A673 (cell line): ENCODE measurements at places on chromosomes 2 and 18.
A peak's percentile ranks its signal among the peaks of the same experiment; 100 is the strongest.

DNA sequence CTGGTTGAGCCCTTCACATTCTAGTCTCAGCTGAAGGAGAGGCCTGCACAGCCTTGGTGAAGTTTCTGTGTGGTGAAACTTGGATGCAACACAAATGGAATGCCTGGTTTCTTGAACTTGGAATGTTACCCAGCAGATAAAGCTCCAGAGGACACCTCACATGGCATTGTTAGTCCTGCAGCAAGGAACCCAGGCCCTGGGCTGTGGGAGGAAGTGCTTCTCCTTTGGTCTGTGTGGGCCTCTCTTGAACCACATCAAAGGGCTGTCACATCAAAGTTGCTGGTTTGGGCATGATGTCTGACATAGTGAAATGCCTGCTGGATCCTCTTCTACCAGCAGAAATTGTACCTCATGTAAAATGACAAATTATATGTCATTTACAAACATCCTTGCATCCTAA lies 198.5 kb downstream of the FHOD3 start:
- no peak for DNase-seq

DNA sequence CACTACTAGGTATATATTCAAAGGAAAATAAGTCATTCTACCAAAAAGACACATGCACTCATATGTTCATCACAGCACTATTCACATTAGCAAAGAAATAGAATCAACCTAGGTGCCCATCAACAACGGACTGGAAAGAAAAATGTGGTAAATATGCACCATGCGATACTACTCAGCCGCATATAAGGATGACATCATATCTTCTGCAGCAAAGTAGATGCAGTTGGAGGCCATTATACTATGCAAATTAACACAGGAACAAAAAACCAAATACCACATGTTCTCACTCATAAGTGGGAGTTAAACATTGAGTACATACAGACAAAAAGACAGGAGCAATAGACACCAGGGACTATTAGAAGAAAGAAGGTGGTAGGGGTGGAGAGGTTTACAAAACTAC lies 412.1 kb upstream of the CWC22 start:
- no peak for DNase-seq

- DNase-seq, result no peak
These were observed 425 bp downstream of the ASB3 start for GRCh38 chr2:53786352-53786704.

DNA sequence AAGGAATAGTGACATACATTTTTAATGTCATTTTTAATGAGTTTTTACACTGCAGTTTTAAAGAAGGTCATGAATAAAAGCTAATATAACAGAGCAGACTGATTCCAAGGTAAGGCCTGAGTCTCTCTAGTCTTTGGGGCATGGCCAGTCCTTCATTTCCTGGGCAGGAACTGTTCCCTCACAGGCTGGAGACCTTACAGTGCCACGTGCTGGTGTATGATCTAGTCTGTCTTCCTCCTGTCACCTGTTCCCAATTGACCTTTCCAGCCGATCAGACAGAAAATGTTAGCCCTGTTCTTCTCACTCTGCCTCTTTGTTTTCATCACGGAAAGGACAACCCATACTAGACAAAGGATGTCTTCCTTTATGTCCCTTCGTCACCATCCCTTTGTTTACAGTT lies 33.6 kb downstream of the ZCCHC2 start:
- no peak for DNase-seq

DNA sequence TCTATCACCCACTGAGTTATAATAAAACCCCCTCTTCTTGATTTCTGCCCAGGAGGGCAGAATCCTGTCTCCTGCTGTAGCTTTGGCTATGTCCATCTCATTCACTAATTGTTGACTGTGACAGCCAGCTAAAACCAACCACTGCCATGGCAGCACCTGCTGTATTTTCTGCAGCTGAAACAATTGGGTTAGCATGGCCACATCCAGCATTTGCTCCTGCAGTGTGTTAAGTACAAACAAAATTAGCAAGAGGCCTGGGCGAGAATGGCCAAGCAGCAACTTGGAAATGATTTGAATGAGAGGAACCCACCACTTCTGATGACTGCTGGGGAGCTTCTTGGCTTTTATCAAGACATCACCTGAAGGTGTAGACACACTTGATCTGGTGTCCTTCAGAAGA lies 89.4 kb upstream of the LRRTM1 start:
- no peak for DNase-seq

GRCh38 chr2:210169516-210170195 lies 1.6 kb downstream of the KANSL1L start:
- DNase-seq, result peak; percentile 39

- peak; percentile 69 for DNase-seq
These were observed 41.7 kb upstream of the MALL start for GRCh38 chr2:110157153-110157793.

- no peak for DNase-seq
These were observed 20.7 kb upstream of the ZNF407 start for GRCh38 chr18:74577019-74577418.

GRCh38 chr2:37842732-37843440 lies 82.2 kb upstream of the RMDN2 start:
- DNase-seq, result no peak

DNA sequence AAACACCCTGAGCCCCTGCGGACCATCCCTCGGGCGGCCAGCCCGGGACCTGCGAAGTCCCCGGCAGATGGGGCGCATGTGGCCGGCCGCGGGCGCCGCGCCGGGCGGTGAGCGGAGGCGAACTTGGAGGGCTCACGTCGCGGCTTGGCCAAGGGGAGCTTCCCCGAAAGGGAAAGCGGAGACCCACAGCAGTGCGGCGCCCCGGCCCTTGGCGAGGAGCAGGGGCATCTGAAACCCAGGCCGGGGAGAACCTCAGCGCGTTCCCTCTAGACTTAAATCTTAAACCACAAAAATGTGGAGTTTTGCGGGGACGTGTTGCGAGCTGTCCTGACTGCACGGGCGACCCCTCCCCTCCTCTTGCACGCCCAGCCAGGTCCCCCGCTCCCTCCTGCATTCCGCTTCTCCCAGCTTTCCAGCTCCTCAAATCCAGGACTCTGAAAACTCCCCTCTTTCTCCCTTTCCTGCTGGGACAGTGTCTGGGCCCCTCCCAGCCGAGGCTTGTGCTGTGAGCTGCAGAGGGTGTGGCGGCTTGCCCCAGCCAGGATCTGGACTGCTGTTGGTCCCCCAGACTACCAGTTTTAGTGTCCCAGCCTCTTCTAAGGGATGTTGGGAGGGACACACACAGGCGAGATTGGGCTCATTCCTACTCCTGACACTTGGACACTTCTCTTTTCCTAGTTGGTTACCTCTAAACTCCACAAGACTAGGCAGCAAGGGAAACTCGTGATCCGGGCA lies 1.3 kb downstream of the FMNL2 start:
- DNase-seq, result peak; percentile 57

DNA sequence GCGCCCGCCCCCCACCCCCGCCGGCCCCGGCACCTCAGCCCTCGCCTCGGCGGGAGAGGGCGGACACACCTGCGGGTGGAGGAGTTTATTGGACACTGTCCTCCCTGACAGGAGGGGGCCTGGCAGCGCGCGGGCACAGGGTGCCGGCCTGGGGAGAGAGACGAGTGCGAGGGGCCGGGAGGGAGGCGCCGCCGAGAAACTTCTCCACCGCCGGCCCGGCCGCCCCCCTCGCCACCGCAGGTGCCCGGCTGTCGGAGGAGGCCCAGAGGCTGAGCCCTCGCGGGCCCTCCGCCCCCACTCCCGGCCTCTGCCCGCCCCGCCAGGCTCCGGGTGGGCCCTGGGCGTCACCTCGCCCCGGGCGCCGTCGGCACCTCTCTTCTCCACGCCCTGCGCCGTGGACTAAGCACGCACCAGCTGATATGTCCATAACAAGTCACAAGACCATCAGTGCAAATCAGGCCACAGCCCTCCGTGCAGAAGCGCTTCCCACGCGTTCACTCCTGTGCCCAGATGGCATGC lies 311.3 kb downstream of the CELF4 start:
- no peak for DNase-seq

DNA sequence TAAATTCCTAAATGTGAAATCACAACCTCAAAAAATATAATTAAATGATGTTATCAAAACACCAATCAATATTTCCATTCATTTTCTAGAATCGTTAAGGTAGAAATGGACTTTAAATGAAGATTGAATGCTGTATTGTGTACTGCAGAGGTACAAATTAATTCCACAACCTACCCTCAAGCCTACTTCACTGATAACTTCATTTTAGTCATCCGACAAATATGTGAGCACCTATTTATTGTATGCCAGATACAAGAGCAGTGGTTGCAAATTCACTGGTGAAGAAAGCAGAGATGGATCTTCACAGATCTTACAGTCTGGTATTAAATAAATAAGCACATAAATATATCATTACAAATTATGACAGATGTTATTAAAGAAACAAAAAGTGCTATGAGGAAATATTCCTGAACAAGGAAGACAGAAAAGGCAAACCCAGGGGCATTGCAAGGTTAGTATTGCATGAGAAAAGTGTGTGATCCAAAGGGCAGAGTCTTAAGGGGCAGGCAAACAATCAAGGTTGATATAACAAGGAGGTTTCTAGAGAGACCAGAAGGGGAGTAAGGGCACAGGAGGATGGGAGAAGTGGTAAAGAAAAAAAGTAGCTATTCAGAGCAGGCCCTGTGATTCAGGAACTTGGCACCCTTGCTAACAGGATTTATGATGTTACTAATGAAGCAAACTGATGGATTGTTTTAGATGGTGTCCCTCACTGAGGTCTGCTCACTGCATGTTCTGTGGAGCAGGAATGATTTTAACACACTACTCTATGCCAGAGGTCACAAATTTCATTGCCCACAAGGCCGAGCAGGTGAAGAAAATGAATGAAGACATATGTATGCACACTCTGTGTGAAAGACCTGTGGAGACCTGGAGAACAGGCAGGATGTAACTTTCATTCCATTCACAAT lies 128.0 kb upstream of the CCDC150 start:
- DNase-seq, result no peak

DNA sequence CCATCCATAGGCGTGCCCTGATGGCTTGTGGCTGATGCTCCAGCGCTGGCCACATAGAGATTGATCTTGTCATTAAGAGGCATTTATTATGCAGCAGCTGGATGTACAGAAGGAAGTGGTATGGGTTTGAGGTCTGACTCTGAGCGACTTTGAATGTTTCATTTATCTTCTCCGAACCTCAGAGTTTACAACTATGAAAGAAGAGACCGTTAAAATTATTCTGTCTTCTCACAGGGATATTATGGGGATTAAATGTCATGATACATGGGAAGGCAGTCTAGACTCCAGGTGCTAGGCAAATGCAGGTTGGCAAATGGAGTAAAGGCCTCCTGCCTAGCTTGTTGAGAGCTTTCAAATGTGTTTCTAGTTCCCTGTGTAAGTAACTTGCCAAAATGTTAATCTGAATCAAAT lies 30.3 kb downstream of the MOGAT1 start:
- no peak for DNase-seq

DNA sequence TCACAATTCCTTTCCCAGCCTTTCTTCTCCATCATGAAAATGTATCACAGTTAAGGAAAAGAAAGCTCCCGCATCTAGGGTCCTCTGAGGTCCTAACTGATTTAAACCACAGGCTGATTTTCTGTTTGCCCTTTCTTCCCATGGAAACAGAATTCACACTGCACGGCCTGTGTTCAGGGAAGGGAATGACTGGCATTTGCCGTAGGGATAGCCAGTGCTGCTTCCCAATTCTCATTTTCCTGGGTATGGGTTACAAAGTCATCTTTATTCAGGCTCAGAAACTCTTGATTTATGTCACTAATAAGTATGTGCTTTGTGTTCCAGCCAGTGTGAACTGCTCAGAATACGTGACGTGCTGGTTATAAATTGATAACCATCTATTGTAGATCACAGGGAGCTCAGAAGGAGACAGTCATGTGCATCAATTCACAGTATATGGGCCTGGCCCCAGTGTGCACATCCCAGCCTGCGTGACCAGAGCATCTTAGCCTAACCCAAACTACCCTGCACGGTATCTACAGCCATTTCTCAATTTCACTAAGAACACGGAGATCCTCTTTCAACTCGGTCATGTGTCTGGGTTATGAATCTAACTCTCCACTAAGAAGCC lies 163.3 kb downstream of the LRRC30 start:
- no peak for DNase-seq

- no peak for DNase-seq
These were observed 180.3 kb downstream of the GCA start for GRCh38 chr2:162524192-162524591.

DNA sequence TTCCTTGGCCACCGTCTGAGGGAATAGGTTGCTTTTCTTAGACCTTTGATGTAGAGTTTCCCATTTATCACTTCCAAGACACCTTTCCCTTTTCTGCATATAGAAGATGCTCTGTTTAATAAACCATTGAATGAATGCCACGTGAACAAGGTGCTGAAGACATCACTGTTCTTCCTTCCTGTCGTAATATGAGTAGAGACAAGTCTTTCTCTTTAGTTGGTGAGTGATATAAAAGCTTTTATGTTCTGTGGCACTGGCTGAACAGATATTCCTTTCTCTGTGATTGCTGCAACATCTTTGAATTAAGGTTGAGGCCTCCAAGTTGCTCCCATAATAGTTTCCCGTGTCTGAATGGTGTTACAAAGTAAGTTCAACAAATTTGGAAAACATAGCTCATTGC lies 38.7 kb downstream of the TTC39C start:
- DNase-seq, result no peak

GRCh38 chr2:207484444-207485391 lies 45.0 kb upstream of the CREB1 start:
- no peak for DNase-seq

- DNase-seq, result no peak
These were observed 18.4 kb upstream of the CTAGE1 start for GRCh38 chr18:22436136-22436535.

- DNase-seq, result no peak
These were observed 42.1 kb downstream of the CALCRL start for GRCh38 chr2:187405921-187406320.

DNA sequence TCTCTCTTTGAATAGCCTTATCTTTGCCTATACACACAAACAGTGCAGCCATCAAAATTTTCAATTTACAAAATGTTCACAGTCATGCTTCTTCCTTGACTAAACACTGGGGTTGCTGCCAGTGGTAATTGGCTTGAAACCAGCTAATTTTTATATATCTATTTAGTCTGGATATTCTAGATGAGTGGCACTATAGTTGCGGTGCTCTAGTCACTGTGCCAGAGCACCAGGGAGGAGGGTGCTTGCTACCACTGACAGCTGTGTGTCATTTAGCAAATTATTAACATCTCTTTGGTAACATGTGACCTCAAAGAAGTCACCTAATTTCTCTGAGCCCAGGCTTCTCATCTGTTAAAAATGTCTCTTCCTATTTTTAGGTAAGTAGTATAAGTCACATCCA lies 130.4 kb downstream of the MEIS1 start:
- DNase-seq, result peak; percentile 45

DNA sequence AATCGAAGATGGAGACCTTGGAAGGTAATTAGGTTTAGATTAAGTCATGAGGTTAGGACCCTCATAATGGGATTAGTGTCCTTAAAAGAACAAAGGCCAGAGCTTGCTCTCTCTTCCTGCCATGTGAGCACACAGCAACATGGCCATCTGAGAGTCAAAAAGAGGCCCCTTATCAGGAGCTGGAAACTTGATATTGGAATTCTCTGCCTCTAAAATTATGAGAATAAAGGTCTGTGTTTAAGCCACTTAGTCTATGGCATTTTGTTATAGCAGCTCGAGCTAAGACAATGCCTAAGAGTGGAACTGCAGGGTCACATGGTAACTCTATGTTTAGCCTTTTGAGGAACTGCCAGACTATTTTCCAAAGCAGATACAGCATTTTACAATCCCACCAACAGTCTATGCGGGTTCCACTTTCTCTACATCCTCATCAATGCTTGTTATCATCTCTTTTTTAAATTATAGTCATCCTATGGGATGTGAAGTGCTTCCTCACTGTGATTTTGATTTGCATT lies 42.4 kb downstream of the THADA start:
- no peak for DNase-seq
